ENCODE measurements at places on chromosomes 1 and 21.

DNA sequence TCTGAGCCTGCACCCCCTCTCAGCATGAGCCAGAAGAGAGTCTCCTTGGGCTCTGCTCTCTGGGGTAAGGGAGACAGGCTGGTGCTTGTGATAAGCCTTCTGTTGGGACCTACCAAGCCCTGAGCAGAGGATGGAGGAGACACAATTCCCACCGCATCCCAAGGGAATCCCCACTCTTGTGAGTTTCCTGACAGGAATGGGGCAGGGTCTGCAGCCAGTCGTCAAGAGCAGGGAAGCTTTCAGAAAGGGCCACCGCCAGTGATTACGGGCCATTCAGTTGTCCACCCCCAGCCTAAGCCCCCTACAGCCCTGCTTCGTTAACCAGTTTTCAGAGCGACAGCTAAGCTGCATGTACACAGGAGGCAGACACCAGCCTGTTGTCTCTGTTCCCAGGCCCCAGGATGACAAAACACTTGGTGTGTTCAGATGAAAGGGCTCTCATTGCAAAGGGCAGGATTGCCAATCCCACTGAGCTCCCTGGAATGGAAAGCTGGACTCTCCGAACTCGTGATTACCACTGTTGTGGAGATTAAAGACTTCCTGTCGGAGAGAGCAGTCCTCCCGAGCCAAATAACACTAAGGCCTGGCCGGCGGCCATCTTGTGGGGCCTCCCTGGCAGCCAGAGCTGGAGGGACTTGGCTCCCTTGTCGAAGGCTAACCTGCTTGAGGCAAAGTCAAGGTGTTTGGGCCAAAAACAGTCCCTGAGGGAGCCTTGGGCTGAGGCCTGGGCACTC is 37.4 kb upstream of the SLC30A1 start:
- DNase-seq = no peak

GRCh38 chr1:11728126-11728806 is 7.7 kb upstream of the AGTRAP start:
- DNase-seq = no peak

GRCh38 chr1:153623101-153623500 is 4.2 kb downstream of the S100A13 start:
- no peak for DNase-seq

DNA sequence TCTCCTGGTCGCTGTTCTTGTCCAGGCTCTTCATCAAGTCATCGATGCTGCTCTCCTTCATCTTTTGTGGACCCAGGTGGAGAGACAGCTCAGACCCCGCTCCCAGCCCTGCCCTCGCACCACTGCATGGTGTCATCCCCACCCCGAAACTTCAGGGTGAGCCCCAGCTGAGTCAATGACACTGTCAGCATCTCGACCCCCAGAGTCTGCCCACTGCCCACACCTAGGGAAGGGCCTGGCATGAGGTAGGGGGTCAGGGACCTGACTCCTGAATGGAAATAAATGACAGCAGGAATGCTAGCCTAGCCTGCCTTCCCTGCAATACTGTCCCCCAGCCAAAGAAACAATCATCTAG is 1.6 kb upstream of the S100A6 start:
- no peak for DNase-seq

GRCh38 chr1:159163614-159164228 is 7.7 kb upstream of the CADM3 start:
- DNase-seq = no peak

GRCh38 chr1:165629848-165630628 is 996 bp upstream of the MGST3 start:
- DNase-seq = no peak

GRCh38 chr1:156766298-156767100 is 836 bp upstream of the PRCC start:
- no peak for DNase-seq

DNA sequence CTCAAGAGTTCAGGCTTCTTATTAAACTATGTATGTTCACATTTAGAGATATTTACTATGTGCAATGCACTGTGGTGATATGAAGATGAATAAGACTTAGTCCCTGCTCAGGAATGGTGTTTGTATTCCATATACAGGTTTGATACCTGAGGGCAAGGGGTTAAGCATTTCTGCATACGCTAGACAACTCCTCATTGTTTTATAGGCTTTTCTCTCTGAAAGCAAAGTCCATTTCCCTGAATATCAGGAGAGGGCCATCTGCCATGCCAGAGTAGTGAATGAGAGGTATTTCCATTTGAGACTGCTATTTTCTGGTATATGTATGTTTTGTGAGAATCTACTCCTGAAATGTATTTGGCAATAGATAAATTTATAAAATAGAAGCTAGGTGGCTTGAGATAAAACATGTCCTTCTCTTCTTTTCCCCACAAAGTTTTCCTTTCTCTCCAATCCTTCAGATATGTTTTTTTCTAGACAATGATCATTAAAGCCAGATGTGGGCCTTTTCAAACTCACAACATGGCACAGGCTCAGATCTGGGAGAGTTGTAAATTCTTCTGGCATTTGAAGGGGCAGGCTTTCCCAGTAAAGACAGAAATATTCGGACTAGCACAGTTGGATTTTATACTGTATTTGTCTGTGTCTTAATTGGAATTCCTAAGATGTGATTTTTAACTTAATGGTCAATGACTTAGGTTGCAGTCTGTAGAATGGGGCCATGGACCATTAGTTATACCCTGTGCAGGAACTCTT is 73.3 kb upstream of the WDR26 start:
- DNase-seq = no peak

GRCh38 chr1:114181356-114181755 is 27.7 kb upstream of the SYT6 start:
- no peak for DNase-seq

- DNase-seq = no peak
These were observed 228.5 kb downstream of the CACNA1E start for GRCh38 chr1:181711820-181712219.

DNA sequence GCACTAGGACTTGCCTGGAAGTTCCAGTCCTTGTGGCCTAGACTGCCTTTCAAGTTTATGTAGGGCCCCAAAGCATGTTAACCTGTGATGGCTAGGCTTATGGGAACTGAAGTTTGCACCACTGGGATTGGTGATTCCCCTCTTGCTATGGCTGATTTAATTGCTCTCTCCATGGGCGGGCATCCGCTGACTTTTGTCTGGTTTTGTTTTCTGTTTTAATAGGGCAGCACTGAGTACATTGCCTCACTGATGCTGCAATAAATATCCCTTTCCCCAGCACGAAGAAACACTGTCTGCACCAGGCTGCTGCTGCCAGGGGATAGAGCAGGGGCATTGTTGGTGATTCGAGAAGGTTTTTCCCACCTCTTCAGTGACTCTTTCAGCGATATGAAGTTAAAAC is 73.3 kb upstream of the PDE4B start:
- no peak for DNase-seq

- no peak for DNase-seq
These were observed 8.8 kb upstream of the PIGC start for GRCh38 chr1:172452536-172453152.

GRCh38 chr1:84339503-84339902 is 38.0 kb downstream of the SAMD13 start:
- no peak for DNase-seq

DNA sequence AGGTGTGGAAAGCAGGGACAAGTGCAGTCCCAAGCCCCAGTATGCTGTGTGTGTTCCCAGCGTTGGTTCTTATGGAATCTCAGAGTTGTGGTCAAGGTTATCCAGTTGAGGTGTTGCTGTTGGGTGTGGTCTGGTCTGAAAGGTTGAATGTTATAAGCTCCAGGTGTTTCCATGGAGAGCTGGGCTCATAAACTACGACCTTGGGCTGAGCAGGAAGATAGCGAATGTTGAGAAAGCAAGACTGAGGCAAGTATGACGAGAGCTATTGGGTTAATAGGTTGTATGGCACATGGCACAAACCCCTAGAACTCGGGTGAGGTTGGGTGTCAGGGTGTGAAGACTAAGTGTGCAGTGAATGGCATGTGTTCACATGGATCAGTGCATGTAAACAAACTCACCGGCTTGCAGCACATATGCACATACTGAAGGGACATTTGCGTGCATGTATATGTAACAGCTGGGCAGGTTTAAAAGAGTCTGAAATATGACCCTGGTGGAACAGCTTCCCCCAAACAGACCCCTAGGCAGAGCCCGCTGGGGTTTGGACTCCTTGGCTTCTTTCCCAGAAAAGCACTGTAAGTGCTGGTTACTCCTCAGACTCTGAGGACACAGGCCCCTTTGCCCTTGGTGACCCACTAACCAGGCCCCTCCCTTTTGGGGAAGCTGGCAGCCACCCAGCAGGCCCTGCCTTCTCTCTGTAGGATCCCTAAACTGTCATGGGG is 117.5 kb downstream of the NAV1 start:
- DNase-seq = no peak

DNA sequence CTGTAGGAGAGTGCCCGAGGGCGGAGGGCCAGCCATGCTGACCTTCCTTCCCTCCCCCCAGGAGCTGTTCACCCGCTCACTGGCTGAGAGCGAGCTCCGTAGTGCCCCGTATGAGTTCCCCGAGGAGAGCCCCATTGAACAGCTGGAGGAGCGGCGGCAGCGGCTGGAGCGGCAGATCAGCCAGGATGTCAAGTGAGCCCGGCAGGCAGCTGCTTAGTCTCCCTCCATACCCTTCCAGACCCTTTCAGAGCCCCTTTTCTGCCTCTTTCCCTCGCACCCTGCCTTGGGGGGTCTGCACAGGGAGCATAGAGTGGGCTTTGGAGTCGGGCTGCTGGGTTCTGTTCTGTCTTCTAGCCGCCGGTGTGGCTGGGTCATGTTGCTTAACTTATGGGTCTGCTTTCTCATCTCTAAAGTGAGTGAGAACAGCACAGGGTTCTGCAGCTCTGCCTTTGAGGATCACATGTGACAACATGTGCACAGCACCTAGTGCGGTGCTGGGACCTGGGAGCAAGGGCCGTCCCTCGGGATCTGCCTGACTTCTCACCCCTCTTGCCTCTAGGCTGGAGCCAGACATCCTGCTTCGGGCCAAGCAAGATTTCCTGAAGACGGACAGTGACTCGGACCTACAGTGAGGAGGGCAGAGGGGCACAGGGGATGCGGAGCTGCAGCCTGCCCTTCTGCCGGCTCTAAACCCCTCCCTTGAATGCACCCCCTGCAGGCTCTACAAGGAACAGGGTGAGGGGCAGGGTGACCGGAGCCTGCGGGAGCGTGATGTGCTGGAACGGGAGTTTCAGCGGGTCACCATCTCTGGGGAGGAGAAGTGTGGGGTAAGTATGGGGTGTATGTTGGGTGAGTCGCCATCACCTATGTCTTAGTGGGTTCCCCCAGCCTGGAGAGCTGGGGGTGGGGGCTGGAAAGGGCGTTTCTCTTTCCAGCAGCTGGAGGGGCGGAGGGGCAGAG is 6.2 kb downstream of the AMPD2 start:
- DNase-seq = peak; percentile 65

GRCh38 chr1:14835725-14836124 is 237.2 kb downstream of the KAZN start:
- no peak for DNase-seq

DNA sequence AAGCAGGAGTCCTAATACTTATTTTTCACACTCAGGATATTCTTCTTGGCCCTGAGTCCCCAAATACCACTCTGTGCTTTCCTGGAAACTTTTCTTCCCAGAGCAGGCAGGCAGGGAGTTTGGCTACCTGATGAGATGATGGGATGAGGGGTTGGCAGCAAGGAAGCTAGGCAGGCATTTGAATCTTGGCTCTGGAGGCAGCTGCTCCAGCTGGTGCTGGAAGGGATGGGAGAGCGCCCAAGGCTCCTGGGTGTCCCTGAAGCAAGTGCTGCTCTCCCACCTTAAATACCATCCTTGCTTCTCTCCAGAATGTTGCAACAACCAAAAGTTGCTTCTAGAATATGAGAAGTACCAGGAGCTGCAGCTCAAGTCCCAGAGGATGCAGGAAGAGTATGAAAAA is 48.0 kb upstream of the TMEM125 start:
- no peak for DNase-seq

- no peak for DNase-seq
These were observed 27.5 kb downstream of the SERTAD4 start for GRCh38 chr1:210260096-210260495.

DNA sequence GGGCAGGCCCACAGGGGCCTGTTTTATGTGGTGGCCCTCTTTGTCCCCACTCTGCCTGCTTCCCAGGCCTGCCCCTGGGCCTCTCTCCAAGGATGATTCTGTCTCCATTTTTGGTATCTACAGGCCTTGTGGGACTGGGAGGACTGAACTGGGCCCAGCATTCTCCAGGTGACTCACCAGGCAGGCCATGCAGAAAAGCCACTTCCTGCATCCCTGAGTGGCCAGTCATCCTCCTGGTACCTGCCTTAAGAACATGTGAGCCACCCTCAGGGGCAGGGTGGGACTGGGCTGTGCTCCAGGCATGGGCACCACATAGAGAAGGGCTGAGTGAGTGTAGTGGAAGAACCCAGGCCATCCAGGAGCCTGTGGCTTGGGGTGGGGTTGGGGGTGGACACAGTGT is 20.0 kb upstream of the BCAR3 start:
- no peak for DNase-seq

DNA sequence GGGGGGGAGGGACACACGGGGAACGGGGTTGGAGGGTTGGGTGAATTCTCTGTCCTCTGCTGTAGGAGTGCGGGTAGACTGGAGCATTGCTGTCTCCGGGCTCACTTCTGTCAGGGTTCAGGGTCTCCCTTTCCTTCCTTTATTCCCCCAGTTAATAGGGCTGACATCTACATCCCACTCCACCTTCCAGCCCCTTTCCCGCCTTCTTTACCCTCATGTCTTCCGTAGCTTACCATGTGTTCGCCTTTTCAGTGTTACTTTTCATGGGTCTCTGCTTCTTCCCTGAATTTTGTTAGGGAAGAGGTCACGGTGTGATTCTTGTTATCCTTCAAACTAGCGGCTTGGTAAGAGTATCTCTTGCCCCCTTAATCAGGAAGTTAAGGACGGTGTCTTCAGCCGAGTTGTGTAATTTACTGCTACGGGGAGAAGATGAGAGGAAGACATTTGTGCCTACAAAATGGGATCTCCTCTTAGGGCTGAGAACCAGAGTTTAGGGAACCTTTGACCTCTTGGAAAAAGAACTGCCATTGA is 917 bp downstream of the RAP1A start:
- DNase-seq = no peak

DNA sequence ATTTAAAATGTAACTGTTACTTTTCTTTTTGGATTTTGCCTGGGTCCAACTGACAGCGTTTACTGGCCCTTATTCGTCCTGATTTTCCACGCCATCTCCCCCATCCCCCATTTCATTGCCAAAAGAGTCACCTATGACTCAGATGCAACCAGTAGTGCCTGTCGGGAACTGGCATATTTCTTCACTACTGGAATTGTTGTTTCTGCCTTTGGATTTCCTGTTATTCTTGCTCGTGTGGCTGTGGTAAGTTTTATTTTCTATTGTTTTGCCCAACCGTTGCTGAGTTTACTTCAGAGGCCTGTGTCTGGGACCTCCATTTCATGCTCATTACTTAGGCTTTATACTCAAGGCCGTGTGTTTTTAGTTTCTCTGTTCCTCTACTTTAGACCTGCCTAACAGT is 9.3 kb downstream of the LEPR start:
- DNase-seq = no peak

DNA sequence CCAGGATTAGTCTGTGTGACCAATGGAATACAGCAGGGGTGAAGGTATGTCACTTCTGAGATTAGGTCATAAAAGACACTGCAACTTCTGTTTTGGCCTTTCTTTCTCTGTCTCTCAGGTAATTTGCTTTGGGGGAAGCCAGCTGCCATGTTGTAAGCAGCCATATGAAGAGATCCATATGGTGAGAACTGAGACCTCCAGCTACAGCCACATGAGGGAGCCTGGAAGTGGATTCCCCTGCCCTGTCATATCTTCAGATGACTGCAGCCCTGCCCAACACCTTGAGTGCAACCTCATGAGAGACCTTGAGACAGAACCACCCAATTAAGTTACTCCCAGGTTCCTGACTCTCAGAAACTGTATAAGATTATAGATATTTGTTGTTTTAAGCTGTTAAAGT is 70.1 kb upstream of the ESRRG start:
- no peak for DNase-seq

All from upper lobe of left lung (tissue), 6 donors.